Anterior cingulate cortex (tissue), 58 donors: ENCODE measurements at places on chromosomes 4 and X.

DNA sequence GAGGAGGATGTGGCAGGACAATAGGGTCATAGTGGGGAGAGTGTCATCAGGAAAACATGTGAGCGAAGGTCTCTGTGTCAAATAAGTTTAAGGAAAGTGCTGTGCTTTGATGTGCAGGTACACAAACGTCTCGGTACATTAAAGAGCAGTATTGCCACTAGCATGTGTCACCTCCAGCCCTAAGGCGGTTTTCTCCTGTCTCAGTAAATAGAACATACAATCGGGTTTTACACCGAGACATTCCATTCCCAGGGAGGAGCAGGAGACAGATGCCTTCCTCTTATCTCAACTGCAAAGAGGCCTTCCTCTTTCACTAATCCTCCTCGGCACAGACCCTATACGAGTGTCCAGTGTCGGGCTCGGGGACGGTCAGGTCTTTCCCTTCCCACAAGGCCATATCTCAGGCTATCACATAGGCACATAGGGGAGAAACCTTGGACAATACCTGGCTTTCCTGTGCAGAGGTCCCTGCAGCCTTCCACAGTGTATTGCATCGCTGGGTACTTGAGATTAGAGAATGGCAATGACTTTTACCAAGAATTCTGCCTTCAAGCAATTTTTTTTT lies 684.5 kb downstream of the PDHA2 start:
- no peak for DNase-seq

DNA sequence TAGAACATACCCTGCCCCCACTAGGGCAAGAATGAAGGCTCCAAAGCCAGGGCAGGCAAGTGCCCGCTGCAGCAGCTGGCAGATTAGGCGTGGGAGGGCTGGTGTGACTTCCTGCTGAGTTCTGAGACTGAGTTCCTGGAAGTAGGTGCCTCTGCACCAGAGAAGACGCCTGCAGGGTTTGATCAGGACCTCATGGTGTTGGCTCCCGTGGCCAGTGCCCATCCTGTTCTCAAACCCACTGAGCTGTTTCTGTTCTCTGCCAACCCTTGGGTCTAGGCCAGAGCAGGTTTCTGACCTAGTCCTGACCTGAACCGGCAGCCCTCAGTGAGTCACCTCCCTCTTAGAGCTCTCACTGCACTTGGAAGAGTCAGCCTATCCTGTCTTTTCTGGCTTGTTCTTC lies 220.7 kb downstream of the HS6ST2 start:
- DNase-seq: no peak

- DNase-seq: no peak
Measured at GRCh38 chr4:77229433-77229832, 72.4 kb downstream of the CCNG2 start.

DNA sequence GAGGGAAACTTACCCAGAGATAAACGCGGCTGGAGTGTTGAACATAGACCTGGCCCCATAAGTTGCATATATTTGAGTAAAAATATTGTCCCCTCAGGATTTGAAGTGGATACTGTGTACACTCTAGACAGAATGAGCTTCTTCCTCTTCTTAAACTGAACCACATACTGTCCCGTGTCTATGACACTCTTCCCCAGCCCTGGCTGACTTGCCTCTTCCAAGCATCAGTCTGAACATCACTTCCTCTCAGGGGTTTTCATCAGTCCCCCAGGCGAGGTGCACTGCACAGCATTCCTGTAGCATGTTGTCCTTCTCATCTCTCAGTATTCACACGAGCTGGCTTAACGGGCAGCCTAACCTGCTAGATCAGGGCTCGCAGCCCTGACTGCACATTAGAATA lies 80.5 kb upstream of the TMEM150C start:
- DNase-seq: no peak

DNA sequence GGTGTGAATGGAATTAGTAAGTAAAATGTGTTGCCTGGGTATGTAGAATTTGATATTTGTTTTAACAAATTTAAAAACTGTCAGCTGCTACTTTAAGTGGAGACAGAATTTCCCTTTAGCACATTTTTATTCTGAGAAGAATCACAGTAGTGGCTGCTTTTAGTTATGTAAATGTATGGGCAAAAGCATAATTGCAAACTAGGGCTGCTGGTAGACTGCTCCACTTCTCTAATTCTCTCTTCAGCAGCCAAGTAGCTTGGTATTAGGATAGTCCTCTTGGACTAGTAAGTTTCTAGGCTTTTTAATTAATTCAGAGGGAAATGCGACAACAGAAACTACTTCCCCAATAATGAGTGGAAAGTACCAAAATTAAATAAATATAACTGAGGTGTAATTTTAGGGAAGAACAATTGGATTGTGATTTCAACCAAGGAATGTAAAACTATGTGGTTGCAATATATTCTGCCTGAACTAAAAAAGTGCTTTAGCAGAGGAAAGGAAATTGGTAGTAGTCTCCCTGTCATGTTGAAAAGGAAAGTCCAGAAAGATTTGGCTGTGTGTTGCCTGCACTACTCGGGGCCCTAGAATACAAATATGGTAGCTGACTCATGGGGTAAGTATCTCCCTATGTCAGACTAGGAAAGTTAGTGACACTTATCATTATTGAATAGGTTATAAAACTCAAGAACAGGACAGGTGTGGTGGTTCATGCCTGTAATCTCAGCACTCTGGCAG lies 9.2 kb upstream of the EIF4E start:
- DNase-seq: no peak

GRCh38 chrX:43835559-43835958 lies 46.7 kb downstream of the MAOB start:
- DNase-seq: no peak

GRCh38 chr4:72631296-72631695 lies 62.3 kb upstream of the ADAMTS3 start:
- DNase-seq: no peak

DNA sequence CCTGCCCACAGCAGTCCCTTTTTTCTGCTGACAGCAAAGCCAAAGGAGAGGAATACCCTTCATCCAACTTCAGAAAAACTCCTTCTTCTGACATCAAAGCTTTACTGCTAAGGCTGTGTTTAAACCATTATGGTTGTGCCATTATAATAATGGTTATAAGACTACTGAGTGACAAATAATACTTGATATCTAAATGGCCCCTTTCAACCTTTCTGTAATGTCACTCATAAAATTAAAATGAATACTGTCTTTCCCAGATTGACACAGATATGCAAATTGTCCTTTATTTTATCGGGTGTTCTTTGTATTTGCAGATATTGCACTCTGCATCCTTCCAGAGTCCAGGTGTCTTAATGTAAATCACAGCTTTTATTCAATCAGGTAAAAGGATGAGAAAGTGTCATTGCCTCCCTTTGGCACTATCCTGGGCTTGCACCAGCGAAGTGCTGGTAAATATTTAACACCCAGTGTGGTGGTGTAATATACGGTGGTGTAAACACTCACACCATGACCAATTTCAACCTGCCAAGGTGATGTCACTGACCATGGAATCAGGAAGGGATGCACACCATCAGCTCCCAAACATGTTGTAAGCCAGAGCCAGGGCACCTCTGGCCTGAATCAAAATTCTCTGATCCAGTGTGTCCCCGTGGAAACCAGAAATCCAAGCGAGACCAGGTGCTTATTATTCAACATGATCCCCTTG lies 139.4 kb upstream of the TENM3 start:
- no peak for DNase-seq

GRCh38 chr4:79210636-79211049 lies 115.2 kb downstream of the NAA11 start:
- DNase-seq: no peak

- DNase-seq: no peak
Measured at GRCh38 chrX:101749436-101749835, 89.8 kb upstream of the ARMCX2 start.

- DNase-seq: peak; percentile 49
Measured at GRCh38 chr4:7070729-7071511, 3.1 kb upstream of the GRPEL1 start.

DNA sequence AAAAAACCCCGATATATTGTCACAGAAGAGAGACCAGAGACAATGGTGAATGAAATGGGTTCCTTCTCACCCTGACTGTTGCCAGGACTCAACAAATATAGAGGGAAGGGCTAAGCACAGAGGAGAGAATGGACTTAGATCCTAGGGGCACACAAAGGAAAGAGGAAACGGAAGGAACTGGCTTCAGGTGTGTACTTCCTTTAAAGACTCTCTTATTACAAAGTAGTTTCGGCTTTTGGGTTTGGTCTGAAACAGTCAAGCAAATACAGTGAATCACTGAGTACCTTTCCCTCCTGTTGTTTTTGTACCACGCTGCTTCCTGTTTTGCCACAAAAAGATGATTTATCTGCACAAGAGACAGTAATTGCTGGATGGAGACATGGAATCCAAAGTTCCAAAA lies 46.1 kb upstream of the S100G start:
- DNase-seq: no peak

DNA sequence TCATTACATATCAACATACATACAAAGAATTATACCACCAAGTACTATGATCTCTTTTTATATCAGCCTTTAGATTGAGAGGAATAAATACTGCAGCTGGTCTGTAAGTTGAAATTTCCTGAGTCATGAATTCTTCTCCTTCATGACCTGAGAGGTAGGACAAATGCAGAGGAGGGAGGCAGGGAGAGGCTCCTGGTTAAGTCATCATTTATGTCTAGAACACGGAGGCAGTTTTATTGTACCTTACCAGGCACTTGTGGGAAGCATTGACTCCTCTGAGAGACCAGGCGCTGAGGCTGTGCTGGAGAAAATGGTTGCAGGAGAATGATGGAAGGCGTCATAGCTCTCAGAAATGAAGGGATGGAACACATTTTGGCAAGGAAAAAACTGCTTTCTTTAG lies 12.5 kb upstream of the CASK start:
- DNase-seq: no peak

DNA sequence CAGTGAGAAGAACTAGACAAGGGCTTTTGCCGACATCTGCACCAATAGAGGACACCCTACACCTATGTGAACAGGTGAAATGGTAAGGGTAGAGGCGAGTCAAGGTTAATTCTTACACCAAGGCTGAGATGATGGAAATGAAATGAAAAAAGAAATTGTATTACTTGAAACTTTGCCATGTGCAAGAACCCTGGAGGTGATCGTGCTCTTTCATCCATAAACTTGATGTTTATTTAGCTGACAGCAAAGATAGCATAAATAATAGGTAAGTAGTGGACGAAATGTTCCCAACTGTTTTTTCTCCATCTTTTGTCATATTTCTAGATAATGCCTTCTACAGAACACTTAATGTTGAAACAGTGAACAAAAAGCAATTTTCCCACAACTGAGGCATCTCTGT lies 162.5 kb downstream of the BANK1 start:
- no peak for DNase-seq

GRCh38 chrX:40127052-40127451 lies 29.3 kb upstream of the BCOR start:
- no peak for DNase-seq

- DNase-seq: no peak
Measured at GRCh38 chrX:386239-386767, 404 bp downstream of the PPP2R3B start.

- no peak for DNase-seq
Measured at GRCh38 chr4:21041708-21042107, 341.4 kb downstream of the PACRGL start.

GRCh38 chr4:164771088-164771487 lies 17.2 kb downstream of the SMIM31 start:
- DNase-seq: no peak
